ENCODE measurements at places on chromosomes 6 and 20. TPM values are rescaled to one million over a fixed set of nuclear protein-coding genes. Genes with fewer than 3 reads are reported as not detected.

NTSR1 gene
- total RNA-seq = 13.1 TPM

SLC32A1 gene
- not detected for total RNA-seq

SYTL3 gene
- total RNA-seq = 0.37 TPM

SPTLC3 gene
- total RNA-seq = 10.0 TPM

ULBP2 gene
- 1.5 TPM for total RNA-seq

RNGTT gene
- 12.9 TPM for total RNA-seq

HLA-DRB5 gene
- not detected for total RNA-seq

NKAIN4 gene
- not detected for total RNA-seq

AHI1 gene
- 18.0 TPM for total RNA-seq

FAM50B gene
- 6.6 TPM for total RNA-seq

IP6K3 gene
- total RNA-seq = not detected

HLA-DOA gene
- not detected for total RNA-seq

MICB gene
- 11.1 TPM for total RNA-seq

SALL4 gene
- total RNA-seq = 1.5 TPM

GCNT2 gene
- total RNA-seq = not detected

RTEL1 gene
- 11.8 TPM for total RNA-seq

CCDC167 gene
- total RNA-seq = 16.5 TPM

ELOVL2 gene
- 0.39 TPM for total RNA-seq

FAM217A gene
- total RNA-seq = not detected

PGC gene
- not detected for total RNA-seq

TPX2 gene
- 99.1 TPM for total RNA-seq

TAGAP gene
- not detected for total RNA-seq

CRISP3 gene
- total RNA-seq = not detected

ID4 gene
- total RNA-seq = 0.37 TPM

C20orf144 gene
- 0.20 TPM for total RNA-seq

NOX3 gene
- not detected for total RNA-seq

DOK5 gene
- total RNA-seq = 5.3 TPM

DYNLRB1 gene
- 44.4 TPM for total RNA-seq

ZBP1 gene
- total RNA-seq = not detected

PSORS1C2 gene
- total RNA-seq = not detected

TREML2 gene
- total RNA-seq = not detected

RIPPLY2 gene
- total RNA-seq = 1.4 TPM

HAO1 gene
- not detected for total RNA-seq

SPATS1 gene
- total RNA-seq = not detected

ECI2 gene
- total RNA-seq = 96.3 TPM

PSMG4 gene
- 43.4 TPM for total RNA-seq

UBD gene
- not detected for total RNA-seq

VWA7 gene
- under 0.01 TPM for total RNA-seq

TGM2 gene
- 5.3 TPM for total RNA-seq

ZNF391 gene
- 1.1 TPM for total RNA-seq

NMBR gene
- total RNA-seq = 0.37 TPM

PRR18 gene
- total RNA-seq = not detected

SMOC2 gene
- total RNA-seq = 0.37 TPM

FAM209B gene
- total RNA-seq = not detected

PAX1 gene
- total RNA-seq = not detected

C20orf141 gene
- total RNA-seq = not detected

MOXD1 gene
- total RNA-seq = 14.3 TPM

ARHGAP18 gene
- 27.6 TPM for total RNA-seq

EDN3 gene
- not detected for total RNA-seq

PACSIN1 gene
- not detected for total RNA-seq

FNDC11 gene
- 0.37 TPM for total RNA-seq

MAFB gene
- 4.7 TPM for total RNA-seq

REM1 gene
- total RNA-seq = not detected

TRIM15 gene
- not detected for total RNA-seq

CSNK2B gene
- 189 TPM for total RNA-seq

VPS52 gene
- 39.5 TPM for total RNA-seq

DPPA5 gene
- not detected for total RNA-seq

PAK5 gene
- total RNA-seq = not detected

Data from subcutaneous preadipocyte (primary cell).